ENCODE measurements at places on chromosomes 12 and 14.

DNA sequence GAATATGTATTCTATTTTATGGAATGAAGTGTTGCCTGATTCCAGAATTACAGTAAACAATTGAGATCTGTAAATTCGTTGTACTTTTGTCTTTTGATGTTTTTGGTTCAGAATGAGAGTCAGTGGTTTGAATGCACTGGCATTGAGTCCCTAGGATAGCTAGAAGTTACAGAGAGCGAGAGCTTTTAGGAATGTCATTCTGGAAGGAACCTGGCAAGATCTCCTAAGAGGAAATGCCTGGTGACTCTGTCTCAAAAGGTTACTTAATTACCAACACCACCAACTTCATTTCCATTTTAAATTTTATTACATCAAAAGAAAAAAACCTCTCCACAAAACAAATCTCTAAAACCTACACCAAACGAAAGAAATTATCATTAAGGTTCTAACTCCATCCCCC, 6.0 kb upstream of the CEBPE start:
- H3K4me1 ChIP-seq = peaks cover 17% of the 10 kb centered on the region
- H3K4me3 ChIP-seq = no peak overlapping the region
- no peak overlapping the region for H3K27ac ChIP-seq

GRCh38 chr12:132886529-132887477, 602 bp downstream of the CHFR start:
- H3K4me1 ChIP-seq = peaks cover 27% of the 10 kb centered on the region
- peak; percentile 37 for DNase-seq
- H3K27me3 ChIP-seq = no peaks in the 10 kb centered on the region
- H3K36me3 ChIP-seq = peaks cover 32% of the 10 kb centered on the region
- H3K4me3 ChIP-seq = peak overlapping the region; percentile 99

GRCh38 chr12:106247674-106248311, at the start of gene CKAP4:
Gene CKAP4, minus strand, starts transcription at chr12:106248020. Its CDS starts 169 bp downstream, at chr12:106247851.
- H3K27me3 ChIP-seq = no peaks in the 10 kb centered on the region
- DNase-seq = peak; percentile 72
- H3K4me1 ChIP-seq = peaks cover 30% of the 10 kb centered on the region
- peak within 1 kb of the TSS; percentile 68 for H3K4me3 ChIP-seq
- peak within 1 kb of the TSS; percentile 80 for H3K27ac ChIP-seq
- peaks cover 8% of the 10 kb centered on the region for H3K36me3 ChIP-seq

DNA sequence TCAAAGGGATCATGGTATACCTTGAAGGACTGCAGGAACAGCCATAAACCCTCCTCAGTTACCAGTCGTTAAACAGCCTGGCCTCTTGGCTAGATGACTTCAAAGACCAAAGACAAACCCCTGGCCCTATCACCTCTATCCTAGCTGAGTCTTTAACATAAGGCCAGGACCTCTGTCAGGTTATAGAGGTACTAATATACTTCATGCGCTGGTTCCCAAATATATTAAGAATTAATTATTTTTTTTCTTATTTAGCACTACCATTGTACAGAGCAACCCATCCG, 459.8 kb downstream of the RAD51B start:
- peaks cover 3% of the 10 kb centered on the region for H3K36me3 ChIP-seq
- no peak overlapping the region for H3K4me3 ChIP-seq
- peaks cover 69% of the 10 kb centered on the region for H3K4me1 ChIP-seq
- no peaks in the 10 kb centered on the region for H3K27me3 ChIP-seq
- H3K27ac ChIP-seq = no peak overlapping the region

DNA sequence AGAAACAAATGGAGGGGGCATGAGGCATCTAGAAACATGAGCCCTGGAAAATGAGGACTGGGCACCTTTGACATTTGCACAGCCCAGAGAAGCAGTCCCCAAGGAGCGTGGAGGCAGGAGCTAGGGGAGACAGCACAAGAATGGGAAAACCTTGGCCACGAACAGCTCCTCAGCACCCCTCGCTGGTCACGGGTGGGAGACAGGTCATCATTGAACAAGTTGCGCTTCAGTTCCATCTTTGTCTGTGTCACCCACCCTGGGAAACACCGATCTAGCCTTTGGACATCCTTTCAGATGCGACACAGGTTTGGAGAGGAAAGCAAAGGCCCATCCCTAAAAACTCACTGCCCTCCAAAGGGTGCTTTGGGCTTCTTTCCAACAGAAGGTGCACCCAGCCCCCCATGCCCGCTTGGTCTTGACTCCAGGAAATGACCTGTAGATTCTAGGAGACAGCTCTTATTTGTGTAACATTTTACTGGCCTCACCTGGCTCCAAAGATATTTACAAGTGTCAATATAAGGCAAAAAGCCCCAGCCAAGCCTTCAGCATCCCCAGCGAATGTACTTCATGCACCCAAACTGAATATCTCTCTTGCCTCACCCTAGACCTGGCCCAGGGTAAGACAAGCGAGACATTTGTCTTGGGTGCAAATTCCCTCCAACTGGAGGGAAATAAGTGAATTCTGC, 28.8 kb upstream of the CLMN start:
- no peak for DNase-seq
- H3K27me3 ChIP-seq = peaks cover 16% of the 10 kb centered on the region
- H3K27ac ChIP-seq = no peak overlapping the region
- H3K4me1 ChIP-seq = no peaks in the 10 kb centered on the region

DNA sequence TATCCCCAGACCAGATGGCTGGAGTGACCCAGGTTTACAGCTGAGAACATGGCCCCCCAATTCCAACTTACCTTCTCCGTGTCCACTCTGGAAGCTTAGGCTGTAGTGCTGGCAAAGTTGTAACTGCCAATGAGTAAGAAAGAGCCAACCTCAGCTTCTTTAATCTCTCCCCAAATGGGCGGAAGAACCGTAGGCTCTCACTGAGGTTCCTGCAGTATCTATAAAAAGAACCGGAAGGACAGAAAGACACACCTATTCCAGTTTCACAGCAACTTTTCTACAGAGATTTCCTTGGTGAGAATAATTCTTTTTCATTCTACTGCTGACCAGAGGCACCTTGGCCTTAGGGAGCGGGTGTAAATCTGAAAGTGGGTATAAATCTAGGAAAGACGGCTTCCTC, at the start of gene GPRC5D:
Gene GPRC5D (minus strand): TSS at position 135 of the 400 bp plus-strand sequence. CDS start 1,786 bp downstream, outside the sequence.
- no peaks in the 10 kb centered on the region for H3K27me3 ChIP-seq
- H3K36me3 ChIP-seq = no peaks in the 10 kb centered on the region
- peaks cover 5% of the 10 kb centered on the region for H3K4me1 ChIP-seq

- no peak for DNase-seq
- no peak overlapping the region for H3K4me3 ChIP-seq
- H3K4me1 ChIP-seq = no peaks in the 10 kb centered on the region
- no peaks in the 10 kb centered on the region for H3K27me3 ChIP-seq
Measured at GRCh38 chr14:99564926-99565259, 39.1 kb downstream of the CCDC85C start.

DNA sequence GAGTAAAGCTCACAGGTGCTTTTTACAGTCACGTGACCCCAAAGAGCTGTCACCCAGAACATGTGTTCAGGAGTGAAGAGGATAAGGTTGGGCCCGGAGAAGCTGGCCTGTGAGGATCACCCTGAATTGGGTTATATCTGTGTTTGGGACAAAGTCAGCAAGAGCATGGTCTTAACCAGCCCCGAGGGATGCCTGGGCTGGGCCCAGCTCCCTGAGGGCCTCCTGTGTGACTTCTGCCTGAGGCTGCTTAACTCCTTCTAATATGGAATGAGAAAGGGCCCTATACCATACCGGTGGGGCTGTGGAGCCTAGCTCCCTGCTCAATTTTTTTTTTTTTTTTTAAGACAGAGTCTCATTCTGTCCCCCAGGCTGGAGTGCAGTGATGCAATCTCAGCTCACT, 2.5 kb downstream of the CDCA4 start:
- peaks cover 44% of the 10 kb centered on the region for H3K36me3 ChIP-seq
- H3K4me1 ChIP-seq = peaks cover 73% of the 10 kb centered on the region
- no peaks in the 10 kb centered on the region for H3K27me3 ChIP-seq
- H3K4me3 ChIP-seq = peak overlapping the region; percentile 91

DNA sequence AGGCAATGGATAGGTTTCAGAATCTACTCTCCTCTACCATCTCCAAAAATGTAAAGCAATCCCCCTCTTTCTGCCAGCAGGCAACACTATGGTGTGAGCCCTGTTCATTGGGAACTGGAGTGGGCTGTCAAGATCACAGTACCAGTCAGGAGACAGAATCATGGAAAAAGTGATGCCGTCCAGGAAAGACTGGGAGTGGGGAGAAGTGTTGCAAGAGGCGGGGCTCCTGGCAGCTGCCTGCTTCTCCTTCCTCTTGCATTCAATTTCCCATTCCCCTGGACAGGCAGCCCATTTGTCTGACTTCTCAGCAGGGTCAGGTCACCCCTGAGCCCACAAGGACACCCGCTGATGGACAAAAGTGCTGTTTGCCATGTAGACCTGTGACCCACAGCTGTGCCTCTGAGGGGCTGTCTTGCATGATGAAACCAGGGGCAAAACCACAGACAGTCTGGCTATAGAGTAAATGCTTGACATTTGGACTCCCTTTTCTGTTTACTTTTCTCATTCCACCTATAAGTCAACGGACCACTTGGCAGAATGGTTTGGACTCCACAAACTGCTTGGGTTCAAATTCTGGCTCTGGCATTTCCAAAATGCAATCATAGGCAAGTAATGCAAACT, 30.1 kb upstream of the RPH3A start:
- no peaks in the 10 kb centered on the region for H3K36me3 ChIP-seq
- no peak overlapping the region for H3K27ac ChIP-seq
- peaks cover 15% of the 10 kb centered on the region for H3K27me3 ChIP-seq
- no peak overlapping the region for H3K4me3 ChIP-seq
- H3K4me1 ChIP-seq = no peaks in the 10 kb centered on the region
- DNase-seq = no peak

- no peak overlapping the region for H3K4me3 ChIP-seq
- H3K36me3 ChIP-seq = no peaks in the 10 kb centered on the region
- H3K27me3 ChIP-seq = no peaks in the 10 kb centered on the region
- no peak overlapping the region for H3K27ac ChIP-seq
Measured at GRCh38 chr14:35211067-35211466, 81.1 kb upstream of the PSMA6 start.

DNA sequence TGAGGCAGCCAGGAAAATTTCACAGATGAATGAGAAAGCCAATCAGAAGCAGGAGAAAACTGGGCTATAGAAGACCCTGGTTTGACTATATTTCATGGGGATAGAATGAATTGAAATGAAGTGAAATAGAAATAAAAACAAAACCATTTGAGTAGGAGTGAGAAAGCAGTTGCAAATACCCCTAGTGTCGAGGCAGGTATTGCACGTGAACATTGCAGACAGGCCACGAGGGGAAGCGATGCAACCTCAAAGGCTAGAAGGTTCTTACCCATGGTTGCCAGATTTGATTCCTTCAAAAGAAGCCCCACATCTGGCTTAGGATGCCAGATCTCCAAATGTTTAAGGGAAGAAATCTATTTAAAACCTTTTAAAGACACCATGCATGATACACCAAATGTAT, 648.9 kb downstream of the VRK1 start:
- no peaks in the 10 kb centered on the region for H3K36me3 ChIP-seq
- H3K27me3 ChIP-seq = no peaks in the 10 kb centered on the region
- H3K4me1 ChIP-seq = peaks cover 19% of the 10 kb centered on the region
- no peak overlapping the region for H3K4me3 ChIP-seq
- peak; percentile 39 for DNase-seq
- H3K27ac ChIP-seq = no peak overlapping the region

DNA sequence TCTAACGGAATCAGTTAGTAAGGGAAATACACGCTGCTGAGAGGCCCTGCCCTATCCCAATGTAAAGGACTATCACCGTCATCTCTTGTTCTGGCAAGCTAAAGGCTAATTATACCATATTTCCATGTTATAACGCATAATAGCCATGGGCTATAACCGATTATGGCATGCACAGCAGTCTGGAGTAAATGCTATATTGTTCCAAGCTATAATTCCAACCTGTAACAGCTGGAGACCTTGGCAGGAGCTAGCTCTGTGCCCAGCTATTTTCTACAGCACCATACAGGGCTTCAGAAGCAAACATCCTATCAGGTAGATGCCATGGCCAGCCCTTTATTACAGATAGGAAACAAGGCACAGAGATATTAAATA, 26.3 kb downstream of the SYNE3 start:
- H3K27ac ChIP-seq = no peak overlapping the region
- no peaks in the 10 kb centered on the region for H3K27me3 ChIP-seq
- peaks cover 26% of the 10 kb centered on the region for H3K4me1 ChIP-seq
- peaks cover 17% of the 10 kb centered on the region for H3K36me3 ChIP-seq
- DNase-seq = no peak

- peaks cover 31% of the 10 kb centered on the region for H3K36me3 ChIP-seq
- no peaks in the 10 kb centered on the region for H3K27me3 ChIP-seq
- peaks cover 6% of the 10 kb centered on the region for H3K4me1 ChIP-seq
- H3K4me3 ChIP-seq = no peak overlapping the region
- H3K27ac ChIP-seq = no peak overlapping the region
- DNase-seq = no peak
Measured at GRCh38 chr12:39574378-39574777, 45.2 kb downstream of the ABCD2 start.

- no peak overlapping the region for H3K4me3 ChIP-seq
- H3K27ac ChIP-seq = no peak overlapping the region
- peaks cover 2% of the 10 kb centered on the region for H3K27me3 ChIP-seq
- H3K4me1 ChIP-seq = no peaks in the 10 kb centered on the region
- DNase-seq = no peak
- no peaks in the 10 kb centered on the region for H3K36me3 ChIP-seq
Measured at GRCh38 chr12:105930557-105931503, 207.9 kb downstream of the NUAK1 start.

DNA sequence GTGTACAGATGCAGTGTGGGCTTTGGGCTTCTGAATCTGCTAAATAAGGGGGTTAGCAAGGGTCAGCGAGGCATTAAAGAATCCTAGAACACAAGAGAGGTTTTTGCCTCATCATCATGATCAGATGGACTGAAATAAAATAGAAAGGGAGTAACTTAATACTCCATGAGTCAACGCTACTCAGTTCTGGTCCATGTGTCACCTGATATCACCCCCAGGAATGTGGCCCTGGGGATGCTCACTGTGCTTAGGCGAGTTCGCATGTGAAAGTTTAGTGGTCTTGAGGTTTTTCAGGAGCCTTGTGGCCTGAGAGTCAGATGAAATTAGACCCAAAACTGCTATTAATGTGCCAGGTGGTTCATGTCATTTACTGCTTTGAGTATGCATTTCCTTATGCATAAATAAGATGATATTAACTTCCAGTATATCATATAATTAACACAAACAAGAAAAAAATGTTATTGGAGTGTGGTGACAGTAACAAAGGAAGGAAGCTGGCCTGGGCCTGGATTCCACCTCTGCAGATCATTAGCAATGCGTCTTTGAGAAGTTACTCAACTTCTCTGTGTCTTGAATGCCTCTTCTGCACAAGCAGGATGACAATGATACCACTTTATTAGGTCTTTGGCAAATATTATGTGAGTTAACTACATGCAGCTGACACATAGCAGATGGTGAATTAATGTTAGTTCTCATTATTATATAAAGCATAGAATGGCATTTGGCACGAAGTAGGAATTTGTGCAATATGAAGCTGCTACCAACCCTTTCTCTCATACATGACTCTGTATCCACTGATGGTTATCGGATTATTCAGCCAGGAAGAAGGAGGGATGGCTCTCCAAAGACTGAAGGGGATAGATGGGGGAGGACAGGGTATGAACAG, 1272.6 kb downstream of the AACS start:
- DNase-seq = no peak
- H3K27ac ChIP-seq = no peak overlapping the region
- no peaks in the 10 kb centered on the region for H3K36me3 ChIP-seq
- no peaks in the 10 kb centered on the region for H3K27me3 ChIP-seq
- no peaks in the 10 kb centered on the region for H3K4me1 ChIP-seq

Measured in activated CD4-positive, alpha-beta T cell treated with anti-CD3 and anti-CD28 coated beads for 36 hours (primary cell).